Nephron progenitor cell (in vitro differentiated cells): ENCODE measurements at places on chromosomes 5 and 9.

GRCh38 chr5:173015598-173016455, 32.3 kb downstream of the ATP6V0E1 start:
- no peak for DNase-seq

- no peak for DNase-seq
These were observed 293 bp downstream of the CENPP start for GRCh38 chr9:92325991-92326500.

DNA sequence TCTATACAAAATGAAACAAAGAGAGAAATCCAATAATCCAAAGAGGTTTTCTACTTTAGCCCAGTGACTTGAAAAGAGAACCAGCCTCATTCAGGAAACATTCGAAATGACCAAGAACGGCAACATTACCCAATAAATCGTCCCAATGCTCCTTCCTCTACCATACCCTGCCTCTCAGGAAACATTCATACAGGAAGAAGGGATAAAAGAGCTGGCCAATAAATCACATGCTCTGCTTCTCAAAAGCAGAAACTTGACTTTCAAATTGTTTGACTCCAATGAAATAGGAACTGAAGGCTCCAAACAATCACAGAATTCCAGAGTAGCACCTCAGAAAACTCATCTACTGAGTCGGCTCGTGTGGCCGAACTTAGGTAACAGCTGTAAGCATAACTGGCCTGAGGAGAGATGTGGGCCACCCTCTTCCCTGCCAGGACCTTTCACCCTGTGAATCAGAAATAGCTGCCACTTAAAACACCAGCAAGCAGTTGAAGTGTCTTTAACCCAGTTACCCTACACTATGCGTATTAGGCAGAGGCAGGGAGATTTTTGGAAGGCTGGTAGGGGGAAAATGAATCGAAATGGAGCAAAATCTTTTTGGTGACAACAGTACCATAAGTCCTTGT, 14.6 kb downstream of the ARL15 start:
- DNase-seq, result no peak

GRCh38 chr5:10320793-10321192, 13.1 kb upstream of the CMBL start:
- DNase-seq, result no peak

- no peak for DNase-seq
These were observed 40.8 kb downstream of the CSF2 start for GRCh38 chr5:132114150-132115121.
